ENCODE measurements at places on chromosomes 5 and 9. TPM values are rescaled to one million over a fixed set of nuclear protein-coding genes. Genes with fewer than 3 reads are reported as not detected.

The LSM11 gene
- total RNA-seq, result 7.0 TPM

DNA sequence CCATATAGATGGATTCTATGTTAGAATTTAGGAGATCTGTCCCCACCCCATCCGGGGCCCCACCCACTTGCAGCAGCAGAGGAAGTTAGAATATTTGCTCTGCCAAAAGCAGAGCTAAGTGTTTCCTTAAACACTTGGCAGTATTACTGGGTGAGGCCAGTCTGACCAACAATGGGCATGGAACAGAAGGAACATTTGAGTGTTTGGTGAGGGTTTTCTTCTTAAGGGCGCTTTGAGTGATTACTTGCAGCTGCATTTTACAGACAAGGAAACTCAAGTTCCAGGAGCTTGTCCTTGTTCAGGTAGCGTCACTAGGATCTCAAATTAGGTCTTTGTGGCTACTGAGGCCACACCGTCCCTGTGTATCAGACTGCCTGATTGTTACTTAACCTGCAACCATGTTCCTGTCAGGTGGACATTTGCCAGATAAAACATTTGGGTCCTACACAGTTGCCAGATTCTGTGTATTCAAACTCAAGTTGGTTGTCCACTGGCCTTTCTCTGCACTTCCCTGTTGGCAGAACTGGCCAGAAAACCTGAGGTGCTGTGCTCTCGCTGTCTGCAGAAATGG is 59.3 kb downstream of the SLC46A2 start:
- DNase-seq, result no peak

DNA sequence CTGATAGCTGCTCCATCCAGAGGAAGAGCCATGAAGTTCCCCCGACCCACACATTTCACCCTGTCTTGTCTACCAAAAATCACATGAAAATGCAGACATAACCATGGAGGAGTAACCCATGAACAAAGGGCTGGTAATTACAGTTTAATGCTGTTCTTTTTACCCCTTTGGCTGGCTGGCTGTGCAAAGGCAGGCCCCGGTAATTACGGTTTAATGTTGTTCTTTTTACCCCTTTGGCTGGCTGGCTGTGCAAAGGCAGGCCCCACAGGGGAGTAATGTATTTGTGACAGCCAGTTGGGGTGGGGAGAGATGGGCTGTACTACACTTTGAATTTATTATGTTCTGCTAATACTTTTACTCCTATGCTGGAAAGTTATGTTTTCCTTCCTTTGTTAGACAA is 41.7 kb downstream of the PIK3R1 start:
- DNase-seq, result no peak

DNA sequence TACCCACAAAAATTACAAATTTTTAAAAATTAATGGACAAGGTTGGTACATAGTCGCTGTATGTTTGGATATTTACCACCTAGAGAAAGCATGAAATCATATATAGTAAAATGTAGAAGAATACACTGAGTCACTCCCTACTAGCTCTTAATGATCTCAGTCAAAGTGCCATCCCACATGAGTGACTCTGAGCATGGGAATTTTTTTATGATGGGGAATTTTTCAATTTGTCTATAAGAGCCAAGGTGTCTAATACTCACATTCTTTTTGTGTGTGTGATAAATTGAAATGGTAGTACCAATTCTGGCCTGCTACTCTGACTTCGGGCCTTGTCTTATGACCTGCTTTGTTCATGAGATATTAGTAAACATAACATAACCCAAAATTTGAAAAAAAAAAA is 483.2 kb downstream of the CDH10 start:
- no peak for DNase-seq

GRCh38 chr5:174834081-174834480 is 109.7 kb downstream of the MSX2 start:
- DNase-seq, result no peak

DNA sequence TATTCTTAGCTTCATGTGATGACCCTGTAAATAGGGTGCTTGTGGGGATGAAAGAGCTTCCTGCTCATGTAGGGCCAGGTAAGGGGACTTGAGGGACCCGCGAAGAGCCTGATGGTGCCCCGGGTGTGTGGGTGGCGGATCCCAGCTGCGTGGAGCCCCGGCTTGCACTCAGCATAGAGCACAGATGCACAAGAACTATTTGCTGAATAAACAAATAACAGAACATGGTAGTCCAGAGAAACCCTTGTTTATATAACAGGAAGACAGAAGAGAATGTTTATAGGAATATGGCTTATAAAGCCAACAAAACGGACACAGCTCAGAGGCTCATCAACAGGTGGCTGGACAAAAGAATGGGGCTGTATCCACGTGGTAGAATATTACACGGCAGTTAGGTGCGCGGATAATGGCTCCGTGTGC is 106.9 kb upstream of the COL5A1 start:
- DNase-seq, result no peak

The NINJ1 gene
- 118 TPM for total RNA-seq

The PCDHGA5 gene
- total RNA-seq, result not detected

DNA sequence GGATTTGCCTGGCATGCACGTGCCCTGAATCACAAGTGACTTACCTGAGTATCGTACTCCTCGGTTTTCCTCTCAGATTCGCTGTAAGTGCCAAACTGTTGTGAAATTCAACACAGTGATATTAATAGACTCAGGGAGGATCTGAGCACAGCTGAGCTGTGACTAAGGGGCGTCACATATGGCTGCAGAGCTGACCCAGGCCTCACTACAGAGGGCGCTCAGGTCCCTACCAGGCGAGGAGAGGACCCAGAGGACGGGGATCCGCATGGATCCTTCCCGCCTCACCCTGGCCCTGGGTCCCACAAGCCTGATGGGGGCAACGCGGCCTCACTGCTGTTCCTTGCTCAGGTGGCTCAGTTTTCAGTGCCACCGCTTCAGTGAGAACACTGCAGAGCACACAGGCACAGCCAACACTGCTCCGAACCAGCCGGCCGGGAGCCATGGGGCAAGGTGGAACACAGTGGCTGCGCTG is 20.1 kb downstream of the CLPTM1L start:
- no peak for DNase-seq

GRCh38 chr5:96546120-96546519 is 113.1 kb upstream of the PCSK1 start:
- no peak for DNase-seq

The ANKRD33B gene
- total RNA-seq, result 13.8 TPM

DNA sequence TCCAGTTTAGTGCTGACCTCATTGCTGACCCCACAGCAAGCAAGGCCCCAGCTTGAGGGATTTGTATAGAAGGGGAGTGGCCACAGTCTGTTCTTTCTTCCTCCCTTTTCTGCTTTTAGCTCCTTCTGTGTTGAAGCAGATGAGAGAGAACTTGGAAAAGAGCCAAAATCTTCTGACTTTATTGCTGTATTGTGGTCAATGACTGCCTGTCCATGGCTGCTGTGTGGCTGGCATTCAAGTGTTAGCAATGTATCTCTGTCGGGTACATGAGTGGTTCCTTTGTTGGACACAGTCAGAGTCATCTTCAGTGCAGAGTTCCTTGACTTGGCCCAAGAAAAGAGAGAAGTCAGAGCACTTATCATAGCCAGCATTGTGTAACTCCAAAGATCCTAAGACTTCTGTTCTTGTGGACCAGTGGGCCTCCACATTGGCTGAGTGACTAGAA is 154.1 kb downstream of the LRRC70 start:
- no peak for DNase-seq

DNA sequence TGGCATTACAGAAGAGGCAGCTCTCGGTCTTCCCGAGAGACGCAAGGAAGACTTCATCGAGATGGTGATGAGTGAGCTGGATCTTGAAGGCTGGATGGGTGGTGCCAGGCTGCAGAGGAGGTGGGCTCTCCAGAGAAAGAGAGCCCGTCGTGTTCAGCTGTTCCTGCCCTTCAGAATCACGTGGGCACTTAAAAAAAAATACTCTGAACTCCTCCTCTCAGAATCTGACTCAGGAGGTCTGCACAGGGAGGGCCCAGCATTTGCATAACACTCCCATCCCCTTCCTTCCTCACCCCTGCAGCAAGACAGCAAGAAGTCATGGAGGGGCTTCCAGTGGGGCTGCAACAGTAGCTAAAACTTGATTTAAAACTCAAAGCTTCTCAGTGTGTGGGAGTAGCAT is 203.0 kb downstream of the ATPSCKMT start:
- DNase-seq, result no peak

DNA sequence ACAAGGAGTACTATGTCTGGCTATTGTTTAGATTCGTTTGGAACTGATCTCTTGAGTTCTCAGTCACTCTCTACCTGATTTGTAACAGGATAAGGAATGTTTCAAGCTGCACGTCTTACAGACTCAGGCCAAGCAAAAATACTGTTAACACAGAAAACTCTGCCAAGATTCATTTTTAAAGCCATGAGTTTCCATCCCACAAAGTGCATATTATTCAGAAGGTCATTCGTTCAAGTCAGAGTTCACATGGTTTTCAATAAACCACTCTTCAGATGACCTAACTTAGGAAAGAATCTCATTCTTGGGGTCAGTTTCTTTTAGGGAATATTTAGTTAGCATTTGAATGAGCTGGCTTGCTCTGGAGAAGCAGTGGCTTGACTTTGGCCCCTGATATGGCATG is 49.3 kb downstream of the F2R start:
- no peak for DNase-seq

DNA sequence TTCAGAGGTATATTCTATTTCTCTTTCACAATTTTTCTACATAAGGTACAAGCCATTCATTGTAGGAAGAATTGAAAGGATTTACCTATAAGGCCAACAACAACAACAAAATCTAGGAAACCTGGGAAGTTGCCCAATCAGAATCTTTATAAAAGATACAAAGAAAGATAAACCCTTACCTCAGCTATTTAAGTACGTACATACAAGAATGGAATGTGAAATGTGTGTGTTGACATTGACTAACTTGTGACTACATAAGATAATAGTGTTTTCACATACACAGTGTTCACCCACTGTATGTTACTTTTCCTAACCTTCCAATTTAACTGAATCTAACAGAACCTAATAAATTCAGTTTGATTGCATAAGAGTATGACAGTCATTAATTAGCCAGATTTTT is 154.1 kb downstream of the ADAMTS6 start:
- no peak for DNase-seq

- no peak for DNase-seq
Measured at GRCh38 chr9:115551396-115551795, 433.4 kb upstream of the TNC start.

GRCh38 chr5:143588933-143589662 is 185.6 kb upstream of the NR3C1 start:
- DNase-seq, result no peak

The PCDHGB3 gene
- 0.16 TPM for total RNA-seq

GRCh38 chr9:69454321-69454720 is 129.3 kb downstream of the ENTREP1 start:
- DNase-seq, result no peak

GRCh38 chr5:92879806-92880543 is 701.0 kb downstream of the NR2F1-AS1 start:
- DNase-seq, result no peak

DNA sequence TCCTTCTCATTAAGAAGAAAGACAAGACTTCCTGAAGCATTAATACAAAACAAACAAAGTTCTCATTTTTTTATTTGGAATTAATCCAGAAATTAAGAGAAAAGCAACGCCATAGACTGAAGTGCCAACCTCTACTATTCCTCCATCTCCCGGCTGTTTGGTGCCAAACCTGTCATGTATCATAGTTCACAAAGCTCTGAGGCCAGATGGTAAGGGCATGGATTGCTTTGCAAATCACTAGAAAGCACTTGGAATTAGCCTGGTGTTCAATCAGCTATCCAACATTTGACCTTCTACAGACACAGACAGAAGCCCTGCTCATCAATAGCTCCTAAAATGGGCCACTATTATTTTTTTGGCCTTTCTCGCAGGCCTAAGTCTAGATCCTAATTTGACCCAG is 33.8 kb downstream of the HTR1A start:
- DNase-seq, result no peak

DNA sequence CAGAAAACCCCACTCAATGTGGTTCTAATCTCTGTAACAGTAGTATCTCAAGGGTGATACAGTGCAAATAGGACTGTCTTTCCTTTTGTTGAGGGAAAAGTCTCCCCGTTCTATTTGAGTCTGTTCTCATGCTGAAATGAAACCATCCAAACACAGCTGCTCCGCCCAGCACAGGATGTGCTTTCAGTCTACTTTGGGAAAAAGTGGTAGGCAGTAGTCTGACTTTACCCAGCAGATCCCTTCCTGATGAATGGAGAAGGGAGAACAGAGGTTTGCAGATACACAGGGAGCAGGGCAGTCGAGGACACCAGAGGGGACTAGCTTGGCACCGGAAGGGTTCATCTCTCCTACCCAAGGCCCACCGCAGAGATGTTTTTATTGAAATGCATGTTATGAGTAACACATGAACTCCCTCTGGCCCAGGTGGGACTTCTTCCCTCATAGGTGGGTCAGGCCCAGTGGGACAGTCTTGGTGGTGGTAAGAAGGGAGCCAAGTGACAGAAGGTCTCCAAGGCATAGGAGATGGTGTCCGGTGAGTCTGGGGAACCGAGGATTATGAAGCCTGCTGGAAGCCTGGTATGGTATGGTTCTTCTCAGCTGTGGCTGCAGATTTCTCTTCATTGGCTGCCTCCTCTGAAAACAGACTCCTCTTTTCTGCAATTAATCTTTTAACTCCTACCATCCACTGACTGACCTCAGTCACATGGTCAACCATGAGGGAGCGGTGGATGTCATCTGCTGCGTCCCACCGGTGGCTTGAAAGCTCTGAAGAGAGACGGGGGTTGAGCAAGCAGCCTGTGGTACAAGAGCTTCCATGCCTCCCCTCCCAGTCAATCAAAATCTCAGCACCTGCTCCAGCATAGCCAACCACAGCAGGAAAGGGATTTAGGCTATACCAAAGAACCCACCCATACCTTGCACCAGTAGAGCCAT is 3.0 kb downstream of the EIF4EBP3 start:
- no peak for DNase-seq

The SHC3 gene
- total RNA-seq, result not detected

- DNase-seq, result no peak
Measured at GRCh38 chr9:29659736-29660135, 2086.5 kb upstream of the C9orf72 start.

GRCh38 chr9:93929231-93929630 is 25.9 kb downstream of the BARX1 start:
- no peak for DNase-seq

DNA sequence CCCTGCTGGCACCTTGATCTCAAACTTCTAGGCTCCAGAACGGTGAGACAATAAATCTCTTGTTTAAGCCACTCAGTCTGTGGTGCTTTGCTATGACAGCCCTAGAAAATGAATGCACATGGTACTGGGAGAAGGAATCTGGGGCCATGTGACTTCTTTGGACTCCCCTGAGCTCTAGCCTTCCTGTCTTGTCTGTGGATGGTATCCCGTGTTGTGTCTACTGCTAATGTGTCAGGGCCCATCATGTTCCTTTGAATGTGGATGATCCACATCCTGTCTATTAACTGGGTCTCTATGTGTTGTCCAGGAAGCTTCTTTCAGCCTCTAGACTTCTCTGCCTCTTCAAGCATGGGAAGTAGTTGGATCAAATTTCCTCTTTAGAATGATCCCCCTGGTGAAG is 25.1 kb downstream of the IL7R start:
- no peak for DNase-seq

The FAM221B gene
- not detected for total RNA-seq

- DNase-seq, result no peak
Measured at GRCh38 chr9:16410601-16411280, 459.7 kb downstream of the BNC2 start.

The IFNE gene
- total RNA-seq, result not detected

The GABRA1 gene
- not detected for total RNA-seq

The IFNA6 gene
- not detected for total RNA-seq

Measured in activated CD8-positive, alpha-beta T cell treated with anti-CD3 and anti-CD28 coated beads for 36 hours (primary cell).